ENCODE measurements at places on chromosomes 7 and 10.

- DNase-seq = no peak
Observed at GRCh38 chr10:44180321-44181168, 204.4 kb downstream of the CXCL12 start.

- no peak for DNase-seq
Observed at GRCh38 chr7:135233570-135233969, at the start of gene STRA8. Gene STRA8 (plus strand): TSS chr7:135233838. CDS start chr7:135240525, 6,687 bp downstream.

GRCh38 chr7:30897770-30898169 is 13.9 kb upstream of the AQP1 start:
- no peak for DNase-seq

DNA sequence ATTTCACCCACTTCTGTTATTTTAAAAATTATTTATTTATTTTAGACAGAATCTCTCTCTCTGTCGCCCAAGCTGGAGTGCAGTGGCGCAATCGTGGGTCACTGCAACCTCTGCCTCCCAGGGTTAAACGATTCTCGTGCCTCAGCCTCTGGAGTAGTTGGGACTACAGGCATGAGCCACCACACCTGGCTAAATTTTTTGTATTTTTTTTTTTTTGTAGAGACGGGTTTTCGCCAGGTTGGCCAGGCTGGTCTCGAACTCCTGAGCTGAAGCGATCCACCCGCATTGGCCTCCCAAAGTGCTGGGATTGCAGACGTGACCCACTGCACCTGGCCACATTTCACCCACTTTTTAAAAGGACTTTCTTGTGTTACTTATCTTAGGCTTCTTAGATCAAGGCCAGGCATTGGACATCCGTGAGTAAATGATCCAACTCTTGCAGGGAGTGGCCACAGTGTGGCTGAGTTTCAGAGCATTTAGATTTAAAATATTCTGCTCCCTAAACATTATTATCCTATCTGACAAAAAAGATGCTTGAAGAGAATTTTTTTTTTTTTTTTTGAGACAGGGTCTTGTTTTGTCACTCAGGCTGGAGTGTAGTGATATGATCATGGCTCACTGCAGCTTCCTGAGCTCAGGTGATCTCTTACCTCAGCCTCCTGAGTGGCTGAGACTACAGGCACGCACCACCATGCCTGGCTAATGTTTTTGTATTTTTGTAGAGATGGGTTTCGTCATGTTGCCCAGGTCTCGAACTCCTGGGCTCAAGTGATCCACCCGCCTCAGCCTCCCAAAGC is 14.4 kb downstream of the SNX10 start:
- no peak for DNase-seq

DNA sequence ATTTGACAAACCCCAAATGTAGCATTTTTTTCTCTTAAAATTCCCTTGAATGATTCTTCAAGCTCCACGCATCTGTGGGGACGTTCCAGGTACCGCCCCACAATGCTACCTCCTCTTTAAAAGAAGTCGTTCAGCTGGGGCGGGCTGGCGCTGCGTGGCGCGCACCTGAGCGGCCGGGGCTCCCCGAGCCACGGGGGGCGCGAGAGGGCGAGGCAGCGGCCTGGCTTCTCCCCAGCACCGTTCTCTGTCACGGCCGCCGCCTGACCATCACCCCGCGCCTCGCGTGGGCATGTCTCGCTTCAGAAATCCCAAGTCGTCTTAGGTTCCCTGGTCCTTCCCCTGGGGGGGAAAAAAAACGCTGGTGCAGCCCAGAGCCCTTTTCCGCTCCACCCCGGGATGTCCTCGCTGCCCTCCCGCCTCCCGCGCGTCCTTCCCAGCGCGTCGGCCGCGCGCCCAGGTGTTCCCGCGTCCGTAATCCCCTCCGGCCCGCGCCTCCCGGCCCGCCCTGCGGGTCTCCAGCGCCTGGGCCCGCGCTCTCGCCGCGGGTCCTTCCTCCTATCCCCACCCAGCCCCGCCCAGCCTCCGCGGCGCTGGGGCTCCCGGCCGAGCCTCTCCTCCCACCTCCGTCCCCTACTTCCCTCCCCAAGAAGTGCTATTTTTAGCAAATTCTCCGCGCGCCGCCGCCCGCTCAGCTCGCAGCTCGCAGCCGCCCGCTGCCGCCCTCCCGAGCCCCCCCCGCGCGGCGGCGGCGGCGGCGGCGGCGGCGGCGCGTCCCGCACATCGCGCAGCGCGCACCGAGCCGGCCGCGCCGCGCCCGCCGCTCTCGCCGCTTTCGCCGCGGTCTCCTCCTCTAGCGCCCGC is 58.7 kb upstream of the PRPS1L1 start:
- no peak for DNase-seq

- no peak for DNase-seq
Observed at GRCh38 chr7:99653754-99654153, 26.0 kb downstream of the CYP3A5 start.

DNA sequence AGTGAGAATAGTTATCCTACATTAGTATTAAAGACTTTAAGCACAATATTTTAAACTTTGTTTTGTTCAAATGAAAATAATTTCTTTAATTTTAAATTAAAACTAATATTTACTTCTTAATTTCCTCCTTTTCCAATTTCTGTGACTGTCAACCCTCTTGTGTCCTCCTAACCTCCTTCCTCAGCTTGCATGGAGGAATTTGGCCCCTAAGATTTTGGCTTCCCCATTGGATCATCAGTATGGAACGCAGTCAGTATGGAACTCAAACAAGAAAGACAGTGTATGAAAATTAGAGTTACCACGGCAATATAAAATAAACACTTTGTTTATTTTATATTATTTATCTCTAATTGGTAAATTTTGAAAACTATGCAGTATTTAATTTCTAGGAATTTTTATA is 91.2 kb downstream of the CYP51A1 start:
- no peak for DNase-seq

DNA sequence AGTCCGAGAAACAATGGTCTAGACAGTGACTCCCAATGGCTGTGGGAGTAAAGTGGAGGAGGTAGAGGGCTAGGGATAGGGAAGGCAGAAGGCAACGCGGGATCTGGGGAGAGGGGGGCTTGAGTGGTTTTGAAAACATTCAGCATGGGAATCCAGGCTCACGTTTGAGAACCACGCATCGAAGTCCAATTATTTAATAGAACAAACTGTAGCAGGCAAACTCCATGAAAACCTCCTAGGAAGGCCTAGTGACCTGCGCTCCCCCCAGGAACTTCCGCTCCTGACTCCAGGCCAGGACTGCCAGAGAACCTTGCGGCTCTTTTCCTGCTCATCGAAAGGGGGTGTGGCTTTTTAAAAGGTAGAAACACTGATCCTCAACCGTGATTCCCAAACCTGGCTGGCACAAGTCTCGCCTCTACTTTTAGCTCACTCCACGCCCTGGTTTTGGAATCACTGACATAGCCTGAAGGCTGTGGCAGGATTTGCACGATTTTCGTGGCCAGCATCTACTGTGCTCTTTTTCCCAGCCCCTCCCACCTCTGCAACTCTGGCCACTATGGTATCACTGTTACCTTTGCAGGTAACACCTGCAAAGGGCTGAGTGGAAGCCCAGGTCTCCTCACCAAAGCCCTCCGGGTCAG is 43.4 kb downstream of the MYOF start:
- DNase-seq = no peak

- no peak for DNase-seq
Observed at GRCh38 chr10:11849911-11850310, 26.8 kb downstream of the PROSER2 start.

GRCh38 chr7:1969459-1970284 is 263.1 kb downstream of the MAD1L1 start:
- DNase-seq = no peak

DNA sequence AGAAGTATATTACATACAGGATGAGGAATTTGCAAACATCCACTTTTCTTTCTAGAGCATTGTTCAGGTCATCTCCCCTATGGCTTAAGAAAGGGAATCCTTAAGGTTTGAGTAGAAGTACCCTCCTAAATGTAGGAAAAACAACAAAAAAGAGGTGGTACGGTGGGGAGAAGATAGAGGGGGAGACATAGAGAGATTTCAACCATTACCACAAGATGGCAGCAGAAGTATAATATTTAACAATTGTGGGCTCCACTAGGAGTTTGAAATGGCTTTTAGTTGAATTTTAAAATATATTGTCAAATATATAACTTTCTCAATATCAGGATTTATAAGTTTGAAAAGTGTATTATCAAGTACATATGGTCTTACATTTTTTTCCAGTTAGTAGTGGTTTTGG is 72.7 kb upstream of the PRKG1 start:
- DNase-seq = no peak

- DNase-seq = no peak
Observed at GRCh38 chr10:124680675-124681074, 63.5 kb downstream of the FAM53B start.

GRCh38 chr10:80187465-80188409 is 17.6 kb downstream of the ANXA11 start:
- DNase-seq = peak; percentile 56

DNA sequence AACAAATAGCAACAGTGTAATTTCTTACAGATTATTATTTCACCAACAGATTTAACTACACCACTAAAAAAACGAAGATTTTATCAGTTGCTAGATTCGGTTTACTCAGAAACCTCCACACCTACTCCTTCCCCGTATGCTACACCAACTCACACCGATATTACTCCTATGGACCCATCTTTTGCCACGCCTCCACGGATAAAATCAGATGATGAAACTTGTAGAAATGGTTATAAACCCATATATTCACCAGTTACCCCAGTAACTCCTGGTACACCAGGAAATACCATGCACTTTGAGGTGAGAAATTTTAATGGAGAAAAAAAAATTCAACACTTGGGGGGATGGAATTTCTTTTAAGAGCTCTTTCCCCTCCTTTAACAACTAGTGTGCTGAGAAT is 92.5 kb downstream of the KMT2E start:
- DNase-seq = no peak

DNA sequence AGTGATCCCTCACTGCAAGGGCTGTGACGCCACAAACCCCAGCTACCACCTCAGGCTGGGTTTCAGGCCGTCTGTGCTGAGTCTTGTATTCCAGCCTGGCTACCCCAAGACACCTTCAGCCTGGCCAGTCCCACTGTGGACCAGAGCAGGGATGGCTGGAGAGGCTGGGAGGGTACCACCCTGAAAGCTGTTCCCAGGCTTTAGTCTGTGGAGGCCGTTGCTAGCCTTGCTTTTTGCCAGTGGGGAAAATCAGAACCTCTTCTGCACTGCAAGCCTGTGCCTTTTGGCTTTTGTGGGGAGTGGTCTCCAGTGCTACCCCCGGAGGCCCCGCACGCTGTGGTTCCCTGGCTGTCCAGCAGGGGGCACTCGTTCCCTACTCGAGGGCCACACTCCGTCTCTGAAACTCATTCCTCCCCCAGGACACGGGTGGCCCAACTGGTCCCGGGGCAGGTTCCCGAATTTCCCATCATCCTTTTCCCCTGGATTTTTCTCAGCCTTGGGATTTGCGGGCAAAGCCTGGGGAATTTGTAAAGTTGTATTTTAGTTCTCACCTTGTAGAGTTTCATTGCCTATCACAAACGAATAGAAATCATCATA is 128.4 kb upstream of the BTBD16 start:
- peak; percentile 36 for DNase-seq

- DNase-seq = no peak
Observed at GRCh38 chr7:105623378-105623777, 42.1 kb upstream of the EFCAB10 start.

DNA sequence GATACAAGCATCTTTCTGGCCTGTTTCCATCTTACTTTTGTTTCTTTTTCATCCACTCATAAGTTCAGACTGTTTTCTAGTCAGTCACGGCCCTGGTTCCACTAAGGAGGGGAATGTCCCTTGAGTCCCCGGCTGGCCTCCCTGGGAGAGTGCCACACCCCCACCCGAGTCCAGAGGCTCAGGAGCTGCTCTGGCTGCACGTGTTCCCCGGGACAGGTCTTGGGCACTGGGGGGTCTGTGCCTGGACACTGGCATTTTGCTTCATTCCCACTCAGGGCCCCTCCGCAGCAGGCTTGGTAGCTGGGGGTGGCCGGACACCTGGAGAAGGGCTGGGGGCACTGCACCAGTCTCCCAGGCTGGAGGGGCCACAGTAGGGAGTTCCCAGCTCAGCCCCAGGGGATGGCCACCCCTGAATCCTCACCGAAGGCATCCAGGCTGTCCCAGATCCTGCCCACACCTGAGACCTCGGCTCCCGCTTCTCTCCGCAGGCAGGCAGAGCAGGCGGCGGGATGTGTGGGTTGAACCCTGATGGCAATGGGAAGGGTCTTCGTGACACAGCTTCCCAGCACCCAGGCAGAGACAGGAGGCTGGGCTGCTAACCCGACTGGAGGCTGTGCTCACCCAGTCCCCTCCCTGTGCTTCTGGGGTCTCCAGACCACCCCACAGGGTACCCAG is 92.3 kb downstream of the BMS1 start:
- no peak for DNase-seq

- DNase-seq = no peak
Observed at GRCh38 chr7:159118197-159118595, 26.5 kb downstream of the VIPR2 start.

DNA sequence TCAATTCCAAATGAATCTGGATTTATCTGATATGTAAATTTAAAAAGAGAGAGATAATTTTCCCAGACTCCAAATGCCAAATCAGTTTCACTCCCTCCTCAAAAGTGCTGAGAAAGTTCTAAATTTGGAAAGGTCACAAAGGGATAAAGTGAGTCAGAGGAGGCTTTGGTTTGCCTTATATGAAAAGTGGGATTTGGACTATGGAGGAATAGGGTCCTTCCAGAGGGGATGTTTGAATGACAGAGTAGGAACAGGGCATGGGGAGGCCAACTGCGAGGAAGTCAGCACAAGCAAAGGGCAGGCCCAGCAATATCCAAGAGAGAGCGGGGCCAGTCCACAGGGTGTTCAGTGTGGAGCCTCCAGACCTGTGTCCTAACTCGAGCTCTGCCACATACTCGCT is 9.8 kb upstream of the FAS start:
- DNase-seq = no peak

GRCh38 chr7:17158261-17158660 is 140.2 kb upstream of the AHR start:
- DNase-seq = no peak

- DNase-seq = no peak
Observed at GRCh38 chr10:30697806-30698205, 68.3 kb upstream of the LYZL2 start.

DNA sequence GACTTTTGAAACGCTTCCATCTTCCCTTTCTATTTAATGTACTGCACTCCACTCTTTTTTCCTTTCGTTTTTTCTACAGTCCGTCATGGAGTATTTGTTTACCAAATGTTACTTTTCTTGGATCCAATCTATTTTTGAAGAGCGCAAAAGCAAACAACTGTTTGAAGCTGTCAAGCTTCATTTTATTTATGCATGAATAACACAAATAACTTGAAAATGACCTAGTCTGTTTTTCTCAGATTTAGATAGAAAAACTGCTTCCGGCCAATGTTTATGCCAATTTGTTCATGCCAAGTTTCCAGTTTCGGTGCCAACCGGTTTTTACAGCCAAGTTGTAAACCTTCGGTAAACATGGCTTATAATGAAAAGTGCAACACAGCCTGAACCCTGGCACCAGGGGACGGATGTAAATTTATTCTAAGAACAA is 150.9 kb upstream of the KLF6 start:
- DNase-seq = no peak

GRCh38 chr7:116806046-116806944 is 56.1 kb upstream of the CAPZA2 start:
- DNase-seq = no peak

- no peak for DNase-seq
Observed at GRCh38 chr7:16669581-16669980, 23.6 kb downstream of the BZW2 start.

Data from DND-41 (cell line).